Fibroblast of skin of right quadriceps (primary cell): ENCODE measurements at places on chromosomes 5 and 9.

DNA sequence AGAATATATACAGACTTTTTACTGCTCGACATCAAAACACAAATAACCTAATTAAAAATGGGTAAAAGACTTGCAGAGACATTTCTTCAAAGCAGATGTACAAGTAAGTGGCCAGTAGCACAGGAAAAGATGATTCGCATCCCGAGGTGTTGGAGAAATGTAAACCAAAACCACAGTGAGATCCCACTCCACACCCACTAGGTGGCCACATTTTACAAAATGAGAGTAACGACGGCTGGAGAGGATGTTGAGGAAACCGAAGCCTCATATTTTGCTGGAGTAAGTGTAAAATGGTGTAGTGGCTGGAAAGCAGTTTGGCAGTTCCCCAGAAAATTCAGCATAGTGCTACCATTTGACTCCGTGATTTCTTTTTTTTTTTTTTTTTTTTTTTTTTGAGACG, 21.3 kb upstream of the GBGT1 start:
- peak; percentile 73 for DNase-seq

GRCh38 chr5:125338440-125339174, 592.2 kb upstream of the ZNF608 start:
- DNase-seq: peak; percentile 34

DNA sequence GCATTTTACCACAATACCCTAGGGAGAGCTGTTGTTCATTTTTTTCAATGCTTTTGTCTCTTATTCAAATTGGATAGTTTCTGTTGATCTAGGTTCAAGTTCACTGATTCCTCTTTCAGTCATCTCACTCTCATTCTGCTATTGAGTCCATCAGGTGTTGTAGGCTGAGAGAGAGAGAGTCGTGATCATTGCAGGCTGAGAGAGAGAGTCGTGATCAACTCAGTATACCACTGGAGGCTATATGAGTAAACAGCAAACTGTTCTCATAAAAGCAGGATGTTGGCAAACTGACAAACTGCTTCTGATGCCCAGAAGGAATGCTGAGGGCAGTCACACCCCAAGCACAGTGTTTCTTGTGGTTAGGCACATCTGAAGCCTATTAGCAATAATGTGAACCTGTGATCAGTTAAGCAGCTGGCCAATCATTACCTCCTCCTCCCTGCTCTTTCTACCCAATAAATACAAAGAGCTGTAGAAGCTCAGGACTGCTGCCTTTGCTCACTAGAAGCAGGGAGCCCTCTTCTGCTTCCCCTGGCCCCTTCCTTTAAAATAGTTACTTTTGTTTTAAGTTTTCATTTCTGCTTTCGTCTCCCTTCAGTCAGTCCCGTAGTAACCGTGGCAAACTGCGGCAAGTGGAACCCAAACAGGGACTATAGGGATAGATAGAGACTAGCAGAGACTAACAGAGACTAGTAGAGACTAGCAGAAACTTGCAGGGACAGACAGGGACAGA, 476.1 kb upstream of the ACO1 start:
- DNase-seq: no peak

GRCh38 chr9:99561509-99561917, 260.2 kb upstream of the NR4A3 start:
- no peak for DNase-seq

- peak; percentile 86 for DNase-seq
These were observed 533 bp downstream of the ARSB start for GRCh38 chr5:78984439-78985115.

- DNase-seq: no peak
These were observed 254.8 kb upstream of the FTMT start for GRCh38 chr5:121596882-121597281.

GRCh38 chr5:67730917-67731474, 484.6 kb upstream of the PIK3R1 start:
- DNase-seq: no peak

- peak; percentile 63 for DNase-seq
These were observed 26.4 kb downstream of the ERAP1 start for GRCh38 chr5:96781031-96781971.
